ENCODE measurements at places on chromosomes 7 and 10.

DNA sequence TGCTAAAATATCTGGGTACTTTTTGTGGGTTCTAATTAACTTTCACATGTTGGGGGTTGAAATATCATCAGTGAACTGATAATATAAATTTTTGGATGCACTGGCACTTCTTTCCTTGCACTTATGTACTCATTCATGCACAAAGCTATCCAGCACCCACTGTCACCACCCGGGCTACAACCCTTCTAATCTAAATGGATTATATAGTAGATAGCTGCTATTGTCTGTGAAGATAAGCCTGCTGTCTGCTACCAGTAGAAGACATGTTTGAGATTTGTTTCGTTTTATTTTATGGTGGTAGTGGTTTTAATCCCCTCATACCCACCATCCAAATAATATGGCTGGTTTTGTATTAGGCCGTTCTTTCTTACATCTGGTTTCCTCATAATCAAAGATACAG lies 353.5 kb upstream of the LRGUK start:
- no peak for DNase-seq

GRCh38 chr10:28768227-28768626 lies 90.9 kb downstream of the BAMBI start:
- DNase-seq: no peak

DNA sequence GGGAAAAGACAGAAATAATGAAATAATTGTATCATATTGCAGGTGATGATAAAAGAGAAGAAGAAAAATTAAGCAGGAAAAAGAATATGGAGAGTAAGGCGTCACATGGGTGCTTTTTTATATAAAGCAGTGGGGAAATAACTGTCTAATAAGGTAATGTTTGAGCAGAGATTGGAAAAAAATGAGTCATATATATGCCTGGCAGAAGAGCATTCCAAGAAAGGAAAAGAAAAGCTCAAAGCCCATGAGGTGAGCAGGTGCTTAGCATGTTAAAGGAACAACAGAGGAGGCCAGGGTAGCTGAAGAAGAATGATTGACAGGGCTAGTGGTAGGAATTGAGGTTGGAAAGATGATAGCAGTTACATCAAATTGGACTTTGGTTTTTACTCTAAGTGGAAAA lies 739.5 kb downstream of the SORCS1 start:
- no peak for DNase-seq

DNA sequence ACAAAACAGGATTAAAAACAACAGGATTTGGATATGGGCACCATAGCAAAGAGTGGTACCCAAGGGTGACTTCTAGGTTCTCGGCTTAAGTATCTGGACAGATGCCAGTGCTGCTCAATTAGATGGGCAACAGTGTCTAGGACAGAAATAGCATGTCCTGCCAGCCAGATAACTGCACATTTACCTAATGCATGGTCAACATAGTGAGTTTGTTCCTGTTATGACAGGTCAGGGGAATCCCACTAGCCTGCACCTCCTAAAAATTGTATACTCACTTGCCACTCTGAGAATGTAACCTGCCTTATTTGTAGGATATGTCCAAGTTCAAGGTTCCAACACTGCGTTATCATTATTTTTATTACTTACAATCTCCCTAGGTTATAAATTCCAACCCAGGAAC lies 471.7 kb downstream of the GRM8 start:
- no peak for DNase-seq

GRCh38 chr7:149723082-149723767 lies 50.2 kb downstream of the ZNF467 start:
- DNase-seq: no peak

- DNase-seq: no peak
Measured at GRCh38 chr10:96789571-96790108, 42.5 kb upstream of the LCOR start.

- no peak for DNase-seq
Measured at GRCh38 chr10:31477584-31477983, 158.6 kb downstream of the ZEB1 start.

DNA sequence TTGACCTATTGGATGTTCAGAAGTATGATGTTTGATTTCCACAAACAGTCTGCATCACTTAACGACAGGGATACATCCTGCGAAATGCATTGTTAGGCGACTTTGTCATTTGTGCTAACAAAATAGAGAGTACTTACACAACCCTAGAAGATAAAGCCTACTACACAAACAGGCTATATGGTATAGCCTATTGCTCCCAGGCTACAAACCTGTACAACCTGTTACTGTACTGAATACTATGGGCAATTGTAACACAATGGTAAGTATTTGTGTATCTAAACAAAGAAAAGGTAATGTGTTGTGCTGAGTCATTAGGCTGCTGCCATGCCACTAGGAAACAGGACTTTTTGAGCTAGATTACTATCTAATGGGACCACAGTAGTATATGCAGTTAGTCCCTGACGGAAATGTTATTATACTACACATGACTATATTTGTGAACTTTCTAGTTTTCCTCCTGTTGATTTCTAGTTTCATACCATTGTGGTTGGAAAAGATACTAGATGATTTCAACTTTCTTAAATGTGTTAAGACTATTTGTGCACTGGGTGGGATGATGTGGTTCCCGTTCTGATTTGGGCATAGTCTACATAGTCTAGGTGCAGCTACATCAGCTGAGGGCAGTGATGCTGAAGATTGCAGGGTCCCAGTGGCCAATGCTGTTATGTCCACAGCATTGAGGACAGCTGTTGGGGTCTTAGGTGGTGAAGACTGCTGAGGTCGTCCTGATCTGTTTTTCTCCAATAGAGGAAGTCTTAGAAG lies 161.7 kb downstream of the HTR7 start:
- DNase-seq: no peak

DNA sequence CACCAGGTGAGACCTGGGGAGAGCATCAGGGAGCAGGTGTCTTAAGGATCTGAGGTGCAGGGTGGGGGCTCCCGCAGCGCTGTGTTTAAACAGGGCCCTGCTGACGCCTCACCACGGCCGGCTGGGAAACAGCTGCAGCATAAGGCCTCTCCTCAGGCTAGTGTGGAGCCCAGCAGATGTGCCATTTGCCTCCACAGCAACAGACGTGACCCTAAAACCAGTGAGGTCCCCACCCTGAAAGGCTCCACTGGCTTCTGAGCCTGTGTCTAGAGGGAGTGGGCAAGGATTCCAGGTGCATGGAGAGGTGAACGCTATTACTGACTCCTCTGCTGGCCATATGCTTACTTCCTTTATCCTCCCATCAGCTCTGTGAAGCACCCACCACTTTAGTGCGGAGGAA lies 47.8 kb downstream of the SYPL1 start:
- no peak for DNase-seq

DNA sequence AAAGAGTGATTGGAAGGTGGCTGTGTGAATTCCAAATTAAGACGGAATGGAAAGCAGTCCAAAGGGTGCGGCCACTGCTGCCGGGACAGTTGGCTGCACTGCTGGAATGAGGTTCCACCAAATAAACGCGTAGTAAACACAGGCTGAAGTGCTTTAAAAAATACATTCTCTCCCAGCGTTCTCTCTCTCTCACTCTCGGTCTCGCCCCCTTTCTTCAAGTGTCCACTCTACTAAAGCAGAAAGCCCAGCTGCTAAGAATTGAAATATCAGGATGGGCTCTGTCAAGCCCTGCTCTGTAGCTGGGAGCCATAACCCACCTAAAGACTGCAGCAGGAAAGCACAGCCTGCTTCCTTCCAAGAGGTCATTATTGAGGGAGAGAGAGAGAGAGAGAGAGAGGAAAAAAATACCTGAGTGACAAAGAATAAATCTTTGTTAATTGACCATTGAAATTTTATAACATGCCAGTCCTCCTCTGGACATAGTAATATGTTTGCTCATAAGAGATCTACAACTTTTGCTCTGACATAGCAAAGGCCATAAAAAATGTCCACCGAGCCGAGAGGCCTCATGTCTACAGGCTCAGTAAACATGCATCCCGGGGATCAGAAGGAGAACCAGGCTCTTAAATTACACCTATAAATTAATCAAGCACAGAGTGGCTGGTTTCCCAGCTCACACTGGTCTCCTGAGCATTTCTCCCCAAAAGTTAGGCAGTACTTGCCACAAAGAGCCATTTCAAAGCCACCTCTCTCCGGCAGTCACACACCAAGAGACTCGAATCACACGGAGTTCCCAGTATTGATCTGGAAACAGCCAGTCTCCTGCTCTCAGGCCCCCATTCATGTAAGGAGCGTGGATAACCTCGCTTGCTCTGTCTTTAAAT lies 72.8 kb downstream of the FGFR2 start:
- no peak for DNase-seq

GRCh38 chr7:148919859-148920258 lies 35.8 kb upstream of the EZH2 start:
- DNase-seq: no peak

DNA sequence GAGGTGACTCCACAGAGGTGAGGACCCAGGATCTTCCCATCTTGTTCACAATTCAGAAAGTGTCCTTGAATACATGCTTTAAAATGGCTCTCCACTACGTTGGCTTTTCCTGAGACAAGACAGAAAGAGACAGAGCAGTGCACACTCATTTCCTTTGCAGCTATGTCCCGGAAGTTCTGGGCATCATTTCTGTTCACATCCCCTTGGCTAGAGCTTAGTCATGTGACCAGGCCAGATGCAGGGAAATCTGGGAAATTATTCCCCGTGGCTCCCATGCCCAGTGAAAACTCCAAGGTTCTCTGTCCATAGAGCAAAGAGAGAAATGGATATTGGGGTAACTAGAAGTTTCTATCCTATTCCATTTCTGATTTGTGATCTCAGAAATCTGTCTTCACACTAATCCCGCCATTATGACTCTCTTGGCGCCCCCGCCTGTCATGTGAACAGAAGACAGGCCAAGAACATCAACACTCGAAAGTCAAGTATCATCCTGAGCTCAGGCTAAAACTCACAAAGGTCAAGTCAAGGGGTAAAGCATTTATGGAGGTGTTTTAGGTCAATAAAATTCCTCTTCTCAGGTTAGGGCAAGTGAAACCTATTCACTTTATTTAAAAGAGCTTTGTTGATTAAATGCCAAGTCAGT lies 251.4 kb upstream of the HABP2 start:
- DNase-seq: no peak

GRCh38 chr10:123496375-123496774 lies 169.8 kb upstream of the GPR26 start:
- DNase-seq: no peak

- DNase-seq: peak; percentile 3
Measured at GRCh38 chr10:84264611-84265141, 19.8 kb downstream of the RGR start.

GRCh38 chr10:110700947-110701616 lies 56.9 kb downstream of the RBM20 start:
- DNase-seq: no peak

GRCh38 chr10:23197416-23197861 lies 5.3 kb downstream of the PTF1A start:
- no peak for DNase-seq

- no peak for DNase-seq
Measured at GRCh38 chr7:12703881-12704280, 16.4 kb downstream of the ARL4A start.

DNA sequence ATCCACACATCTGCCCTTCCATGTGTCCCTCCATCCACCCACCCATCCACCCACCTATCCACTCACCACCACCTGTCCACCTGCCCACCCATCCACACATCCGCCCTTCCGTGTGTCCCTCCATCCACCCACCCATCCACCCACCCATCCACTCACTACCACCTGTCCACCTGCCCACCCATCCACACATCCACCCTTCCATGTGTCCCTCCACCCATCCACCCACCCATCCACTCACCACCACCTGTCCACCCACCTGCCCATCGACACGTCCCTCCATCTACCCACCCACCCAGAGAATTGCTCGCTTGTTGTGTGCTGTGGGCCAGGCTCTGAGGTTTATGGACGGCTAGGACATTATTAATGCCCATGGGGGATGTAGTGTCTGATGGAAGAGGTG lies 500.2 kb downstream of the DNAJB6 start:
- no peak for DNase-seq

GRCh38 chr10:113094114-113094486 lies 144.1 kb downstream of the TCF7L2 start:
- DNase-seq: no peak

GRCh38 chr7:124072603-124073309 lies 39.9 kb upstream of the TMEM229A start:
- DNase-seq: no peak

DNA sequence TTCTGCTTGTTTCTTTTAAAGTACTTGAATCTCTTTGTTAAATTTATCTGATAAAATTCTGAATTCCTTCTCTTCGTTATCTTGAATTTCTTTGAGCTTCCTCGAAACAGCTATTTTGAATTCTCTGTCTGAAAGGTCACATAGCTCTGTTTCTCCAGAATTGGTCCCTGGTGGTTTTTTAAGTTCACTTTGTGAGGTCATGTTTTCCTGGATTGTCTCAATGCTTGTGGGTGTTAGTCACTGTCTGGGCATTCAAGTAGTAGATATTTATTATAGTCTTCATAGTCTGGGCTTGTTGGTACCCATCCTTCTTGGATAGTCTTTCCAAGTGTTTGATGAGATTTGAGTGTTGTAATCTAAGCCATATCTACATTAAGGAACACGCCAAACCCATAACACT lies 1060.6 kb downstream of the LRMDA start:
- no peak for DNase-seq

GRCh38 chr7:15782656-15783055 lies 96.2 kb upstream of the MEOX2 start:
- no peak for DNase-seq

DNA sequence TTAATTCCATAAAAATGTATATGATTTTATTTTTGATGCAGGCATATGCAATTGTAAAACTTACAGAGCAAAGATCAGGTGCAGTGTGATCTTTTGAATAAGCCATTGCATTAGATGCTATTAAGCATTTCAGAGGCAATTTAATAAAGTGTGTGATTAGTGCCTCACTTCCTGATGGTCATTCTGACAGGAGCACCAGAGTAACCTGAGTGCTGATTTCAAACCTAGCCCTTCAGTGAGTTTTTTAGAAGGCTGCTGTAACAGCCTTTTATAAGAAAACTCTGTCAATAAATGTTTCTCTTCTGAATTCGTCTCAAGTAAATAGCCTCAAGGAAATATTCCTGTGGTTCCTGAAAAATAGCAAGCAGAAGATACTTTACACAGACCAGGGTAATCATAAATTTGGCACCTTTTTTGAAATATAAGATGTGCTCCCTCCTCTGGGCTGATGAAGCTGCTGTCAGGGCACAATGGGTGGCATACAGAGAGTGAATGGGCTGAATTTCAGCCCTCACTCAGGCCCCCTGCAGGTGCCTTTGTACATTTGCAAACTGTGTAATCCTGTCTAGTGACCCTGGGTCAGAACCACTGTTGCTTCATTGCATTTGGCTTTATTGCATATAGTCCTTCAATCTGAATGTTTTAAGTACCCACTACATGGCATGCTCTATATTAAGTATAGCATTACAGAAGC lies 193.7 kb upstream of the CSTF2T start:
- DNase-seq: no peak
